ENCODE measurements at places on chromosomes 7 and 10.

- DNase-seq, result no peak
Measured at GRCh38 chr10:13302821-13303555, 3.1 kb upstream of the PHYH start.

- DNase-seq, result no peak
Measured at GRCh38 chr7:68576366-68576765, 1021.9 kb upstream of the AUTS2 start.

- no peak for DNase-seq
Measured at GRCh38 chr7:94957061-94957460, 49.7 kb downstream of the PPP1R9A start.

DNA sequence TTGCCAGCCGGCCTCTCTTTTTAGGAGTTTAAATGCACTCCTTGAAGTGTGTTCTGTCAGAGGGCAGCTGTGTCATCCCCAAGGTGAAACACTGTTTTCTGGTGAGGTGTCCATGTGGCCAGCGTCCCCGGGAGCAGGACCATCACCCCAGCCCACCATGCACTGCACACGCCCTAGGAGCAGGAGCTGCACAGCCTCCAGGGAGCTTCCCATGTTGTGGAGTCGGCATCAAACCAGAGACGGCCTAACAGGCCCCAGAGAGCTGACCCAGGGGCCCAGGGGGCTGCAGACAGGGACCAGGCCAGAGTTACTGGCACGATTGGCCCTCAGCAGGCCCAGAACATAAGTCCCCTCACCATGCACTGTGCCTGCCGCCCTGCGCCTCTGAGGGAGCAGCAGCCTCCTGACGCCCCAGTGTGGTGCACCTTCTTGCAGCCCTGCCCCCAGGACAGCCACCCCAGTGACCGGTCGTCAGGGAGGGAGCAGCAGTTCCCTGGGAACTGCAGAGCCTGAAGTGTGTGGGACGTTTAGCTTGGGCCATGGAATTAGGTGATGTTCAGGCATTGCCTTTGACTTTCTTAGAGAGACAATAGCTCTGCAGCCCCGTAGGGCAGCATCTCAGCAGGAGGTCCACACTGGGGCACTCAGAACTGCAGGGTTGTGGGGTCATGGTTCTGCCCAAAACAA lies 97.9 kb downstream of the NKX6-2 start:
- DNase-seq, result no peak

DNA sequence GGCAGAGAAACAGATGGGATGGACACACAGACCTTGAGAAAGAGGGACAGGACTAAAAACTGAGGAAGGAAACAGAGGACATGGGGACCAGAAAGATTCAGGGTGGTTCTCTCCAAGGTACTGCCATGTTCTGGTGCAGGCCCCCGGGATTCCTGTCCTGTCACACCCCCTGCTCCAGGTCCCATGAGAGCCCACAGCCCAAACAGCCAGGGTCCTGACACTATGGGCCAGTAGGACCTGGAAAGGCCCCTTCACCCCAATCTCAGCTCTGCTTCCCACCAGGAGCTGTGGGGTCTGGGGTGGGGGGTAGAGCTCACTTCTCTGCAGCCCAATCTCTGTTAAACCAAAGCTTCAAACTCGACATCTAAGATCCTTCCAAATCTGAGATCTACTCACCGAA lies 21.2 kb downstream of the PDIA4 start:
- no peak for DNase-seq

DNA sequence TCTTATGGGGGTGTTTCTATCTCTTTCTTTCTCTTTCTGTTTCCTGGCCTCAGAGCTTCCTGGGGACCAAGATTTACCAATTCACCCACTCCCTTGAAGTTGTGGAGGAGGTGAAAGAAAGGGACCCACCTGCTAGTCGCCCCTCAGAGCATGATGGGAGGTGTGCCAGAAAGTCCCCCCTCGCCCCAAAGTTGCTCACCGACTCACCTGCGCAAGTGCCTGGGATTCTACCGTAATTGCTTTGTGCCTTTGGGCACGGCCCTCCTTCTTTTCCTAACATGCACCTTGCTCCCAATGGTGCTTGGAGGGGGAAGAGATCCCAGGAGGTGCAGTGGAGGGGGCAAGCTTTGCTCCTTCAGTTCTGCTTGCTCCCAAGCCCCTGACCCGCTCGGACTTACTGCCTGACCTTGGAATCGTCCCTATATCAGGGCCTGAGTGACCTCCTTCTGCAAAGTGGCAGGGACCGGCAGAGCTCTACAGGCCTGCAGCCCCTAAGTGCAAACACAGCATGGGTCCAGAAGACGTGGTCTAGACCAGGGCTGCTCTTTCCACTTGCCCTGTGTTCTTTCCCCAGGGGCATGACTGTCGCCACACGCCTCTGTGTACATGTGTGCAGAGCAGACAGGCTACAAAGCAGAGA lies 12.2 kb downstream of the AQP1 start:
- no peak for DNase-seq

DNA sequence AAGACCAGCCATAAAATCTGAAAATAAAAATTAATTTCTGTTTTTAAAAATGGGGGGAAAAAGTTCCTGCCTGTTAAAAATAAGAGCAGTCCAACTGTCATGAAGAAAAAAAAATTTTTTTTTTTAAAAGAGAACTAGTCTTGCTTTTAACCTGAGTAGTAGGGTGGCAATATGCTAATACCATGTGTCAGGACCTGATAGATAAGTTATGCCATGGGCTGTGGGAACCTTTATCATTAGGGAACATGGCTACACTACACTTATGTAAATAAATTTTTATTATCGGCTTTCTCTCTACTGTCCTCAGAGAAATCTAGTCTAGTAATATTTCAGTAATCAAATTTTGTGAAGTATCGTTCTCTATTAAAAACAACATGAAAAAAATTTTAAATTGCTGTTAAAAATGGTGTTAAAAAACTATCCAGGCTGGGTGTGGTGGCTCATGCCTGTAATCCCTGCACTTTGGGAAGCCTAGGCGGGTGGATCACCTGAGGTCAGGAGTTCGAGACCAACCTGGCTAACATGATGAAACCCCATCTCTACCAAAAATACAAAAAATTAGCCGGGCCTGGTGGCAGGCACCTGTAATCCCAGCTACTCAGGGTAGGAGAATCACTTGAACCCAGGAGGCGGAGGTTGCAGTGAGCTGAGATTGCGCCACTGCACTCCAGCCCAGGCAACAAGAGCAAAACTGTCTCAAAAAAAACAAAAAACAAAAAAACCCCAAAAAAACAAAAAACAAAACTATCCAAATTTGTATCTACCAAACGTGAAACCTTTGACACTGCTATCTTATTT lies 20.7 kb downstream of the NT5C3A start:
- no peak for DNase-seq

DNA sequence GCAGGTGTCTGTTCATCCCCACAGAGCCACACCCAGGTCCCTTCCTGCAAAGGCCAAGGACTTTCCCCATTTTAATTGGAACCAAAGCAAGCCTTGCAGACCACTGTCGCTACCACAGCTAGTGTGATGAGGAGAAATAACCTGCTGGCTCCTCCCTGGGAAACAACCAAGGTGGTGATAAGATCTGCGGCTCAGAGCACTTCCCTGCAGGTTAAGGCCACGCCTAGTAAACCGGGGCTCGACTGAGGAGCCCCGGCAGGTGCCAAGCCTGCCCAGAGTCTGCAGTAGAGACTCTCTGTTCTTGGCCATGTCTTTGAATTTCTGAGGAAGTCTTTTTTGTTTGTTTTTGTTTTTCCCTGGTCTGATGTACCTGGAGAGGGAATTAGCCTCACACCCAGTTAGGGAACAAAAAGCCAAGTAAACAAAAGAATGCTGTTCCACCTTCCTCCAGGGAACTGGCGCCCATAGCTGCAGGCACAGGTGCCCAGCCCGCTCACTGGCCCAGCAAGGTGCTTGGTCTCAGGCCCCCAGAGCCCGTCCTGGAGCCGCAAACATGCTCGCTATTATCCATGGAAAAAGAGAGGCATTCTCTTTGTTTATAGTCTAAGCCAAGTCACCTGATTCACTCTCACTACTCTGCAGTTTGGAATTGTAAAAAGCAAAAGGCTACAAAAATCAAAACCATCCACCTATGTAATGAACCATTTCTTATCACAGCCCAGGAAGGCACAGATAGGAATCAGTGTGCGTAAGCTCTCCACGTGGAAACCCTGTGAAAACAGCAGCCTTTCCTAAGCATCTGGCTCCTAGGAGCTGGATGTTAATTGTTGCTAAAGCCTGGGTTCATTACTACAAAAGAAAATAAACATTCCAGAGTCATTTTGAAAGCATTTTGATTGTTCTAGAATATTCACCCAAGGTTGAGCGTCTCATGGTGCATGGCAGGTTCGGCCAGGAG lies 2.7 kb downstream of the GPR146 start:
- DNase-seq, result no peak

- no peak for DNase-seq
Measured at GRCh38 chr7:96075510-96076349, 246.2 kb downstream of the SLC25A13 start.

- DNase-seq, result no peak
Measured at GRCh38 chr7:45923290-45923689, 2.2 kb upstream of the IGFBP3 start.

- no peak for DNase-seq
Measured at GRCh38 chr10:29295813-29296212, 6.9 kb downstream of the LYZL1 start.

GRCh38 chr10:101974091-101974971 lies 81.6 kb downstream of the ARMH3 start:
- no peak for DNase-seq

DNA sequence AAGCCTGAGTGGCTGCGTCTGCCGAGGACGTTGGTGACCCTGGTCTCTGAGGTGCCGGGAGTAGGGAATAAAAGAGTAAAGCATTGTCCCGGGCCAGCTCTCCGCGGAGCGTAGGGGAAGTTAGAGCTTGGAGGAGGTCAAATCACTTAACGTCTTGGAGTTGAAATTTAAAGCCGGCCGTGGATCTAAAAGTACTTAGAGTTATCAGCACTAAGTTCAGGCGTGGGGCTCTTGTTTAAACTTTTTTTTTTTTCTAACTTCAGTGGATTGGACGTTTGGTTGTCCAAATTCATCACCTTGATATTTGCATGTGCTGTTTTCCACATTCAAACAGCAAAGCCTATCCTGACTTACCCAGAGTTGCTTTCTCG lies 700 bp downstream of the NIPSNAP2 start:
- no peak for DNase-seq

- no peak for DNase-seq
Measured at GRCh38 chr10:107487284-107487683, 322.8 kb upstream of the SORCS1 start.

All from activated CD8-positive, alpha-beta memory T cell treated with anti-CD3 and anti-CD28 coated beads for 1 hour (primary cell).